ENCODE measurements at places on chromosomes 2 and 18.

- H3K4me3 ChIP-seq = no peak overlapping the region
- no peaks in the 10 kb centered on the region for H3K36me3 ChIP-seq
- ATAC-seq = no peak
- no peak overlapping the region for H3K27ac ChIP-seq
- H3K4me1 ChIP-seq = peaks cover 4% of the 10 kb centered on the region
These were observed 142.6 kb upstream of the CYP1B1 start for GRCh38 chr2:38218591-38218991.

DNA sequence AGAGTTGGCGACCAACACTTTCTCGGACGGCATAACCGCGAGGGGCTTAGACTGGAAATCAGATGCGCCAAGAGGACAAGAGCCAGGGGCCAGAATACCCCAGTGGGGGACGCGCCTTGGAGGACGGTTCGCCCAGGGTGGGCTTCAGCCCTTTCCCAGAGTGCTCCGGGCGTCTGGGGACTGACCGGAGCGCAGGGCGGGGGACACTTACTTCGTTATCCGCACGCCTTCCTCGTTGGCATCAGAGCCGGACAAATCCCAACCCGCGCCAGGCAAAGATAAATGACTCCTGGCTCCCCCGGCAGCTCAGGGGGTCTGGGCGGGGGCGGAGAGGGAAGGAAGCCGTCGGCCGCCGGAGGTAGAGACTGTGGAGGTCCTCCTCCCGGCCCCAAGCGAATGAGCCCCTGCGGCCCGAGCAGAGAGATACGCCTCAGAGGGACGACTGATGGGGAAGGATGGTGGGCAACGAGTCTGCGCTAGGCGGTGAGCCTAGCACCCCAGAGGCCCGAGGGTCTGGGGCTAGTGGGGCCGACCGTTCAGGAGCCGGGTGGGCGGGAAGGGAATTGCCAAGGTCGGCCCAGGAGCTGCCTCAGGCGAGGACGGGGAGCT is 4.7 kb upstream of the SATB2 start:
- peaks cover 10% of the 10 kb centered on the region for H3K4me1 ChIP-seq
- peaks cover 19% of the 10 kb centered on the region for H3K36me3 ChIP-seq
- no peak overlapping the region for H3K27ac ChIP-seq
- no peak overlapping the region for H3K4me3 ChIP-seq
- no peak for ATAC-seq

GRCh38 chr2:18325118-18325517 is 235.3 kb downstream of the RDH14 start:
- H3K36me3 ChIP-seq = no peaks in the 10 kb centered on the region
- no peaks in the 10 kb centered on the region for H3K4me1 ChIP-seq
- peaks cover 4% of the 10 kb centered on the region for H3K27me3 ChIP-seq
- H3K27ac ChIP-seq = no peak overlapping the region
- no peak overlapping the region for H3K4me3 ChIP-seq

GRCh38 chr2:9527995-9528787 is 27.4 kb downstream of the ADAM17 start:
- no peak overlapping the region for H3K4me3 ChIP-seq
- H3K27ac ChIP-seq = peak overlapping the region; percentile 68
- no peaks in the 10 kb centered on the region for H3K27me3 ChIP-seq
- H3K4me1 ChIP-seq = peaks cover 6% of the 10 kb centered on the region

All from activated T-helper 17 cell treated with anti-CD3 and anti-CD28 coated beads, Interleukin-2, amount 50 U/mL, for 72 hours (primary cell).